Mucosa of descending colon (tissue), 3 donors: ENCODE measurements at places on chromosomes 7 and 10. TPM values are rescaled to one million over a fixed set of nuclear protein-coding genes. Genes with fewer than 3 reads are reported as not detected.

GRCh38 chr7:122951006-122951405 is 44.5 kb downstream of the TAS2R16 start:
- no peak for DNase-seq

The ZNF107 gene
- 6.0 TPM for total RNA-seq

The VGF gene
- 0.84 TPM for total RNA-seq

The VPS37D gene
- total RNA-seq = 0.48 TPM

- DNase-seq = no peak
These were observed 98.3 kb downstream of the PTN start for GRCh38 chr7:137245186-137245585.

The MSMB gene
- not detected for total RNA-seq

- no peak for DNase-seq
These were observed 19.3 kb upstream of the ZNF680 start for GRCh38 chr7:64581926-64582894.
